ENCODE measurements at places on chromosomes 6 and 20.

DNA sequence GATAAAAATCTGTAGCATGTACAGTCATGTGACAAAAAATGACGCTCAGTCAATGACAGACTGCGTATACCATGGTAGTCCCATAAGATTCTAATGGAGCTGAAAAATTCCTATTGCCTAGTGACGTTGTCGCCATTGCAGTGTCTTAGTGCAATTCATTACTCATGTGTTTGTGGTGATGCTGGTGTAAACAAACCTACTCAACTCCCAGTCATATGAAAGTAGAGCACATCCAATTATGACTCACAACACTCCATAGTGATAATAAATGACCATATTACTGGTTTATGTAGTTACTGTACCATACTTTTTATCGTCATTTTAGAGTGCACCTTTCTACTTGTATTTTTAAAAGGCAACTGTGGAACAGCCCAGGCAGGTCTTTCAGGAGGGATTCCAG lies 45.0 kb downstream of the TFAP2A start:
- DNase-seq: no peak

DNA sequence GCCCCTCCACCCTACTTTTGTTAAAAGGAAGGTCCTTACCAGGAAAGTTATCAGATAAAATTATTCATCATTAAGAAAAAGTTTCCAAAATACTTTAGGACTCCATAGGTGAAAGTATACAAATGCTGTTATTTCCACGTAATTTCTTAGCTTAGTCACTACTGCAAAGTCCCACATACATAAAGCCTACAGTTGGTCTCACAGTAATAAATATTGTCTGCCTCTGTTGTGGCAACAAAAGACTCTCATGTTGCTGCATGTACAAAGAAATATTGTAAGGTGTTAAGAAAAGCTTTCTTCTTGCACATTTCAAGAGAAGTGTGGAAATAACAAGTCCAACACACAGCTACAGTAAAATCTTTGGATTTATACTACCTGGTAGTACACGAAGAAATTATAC lies 102.4 kb upstream of the DST start:
- DNase-seq: no peak

DNA sequence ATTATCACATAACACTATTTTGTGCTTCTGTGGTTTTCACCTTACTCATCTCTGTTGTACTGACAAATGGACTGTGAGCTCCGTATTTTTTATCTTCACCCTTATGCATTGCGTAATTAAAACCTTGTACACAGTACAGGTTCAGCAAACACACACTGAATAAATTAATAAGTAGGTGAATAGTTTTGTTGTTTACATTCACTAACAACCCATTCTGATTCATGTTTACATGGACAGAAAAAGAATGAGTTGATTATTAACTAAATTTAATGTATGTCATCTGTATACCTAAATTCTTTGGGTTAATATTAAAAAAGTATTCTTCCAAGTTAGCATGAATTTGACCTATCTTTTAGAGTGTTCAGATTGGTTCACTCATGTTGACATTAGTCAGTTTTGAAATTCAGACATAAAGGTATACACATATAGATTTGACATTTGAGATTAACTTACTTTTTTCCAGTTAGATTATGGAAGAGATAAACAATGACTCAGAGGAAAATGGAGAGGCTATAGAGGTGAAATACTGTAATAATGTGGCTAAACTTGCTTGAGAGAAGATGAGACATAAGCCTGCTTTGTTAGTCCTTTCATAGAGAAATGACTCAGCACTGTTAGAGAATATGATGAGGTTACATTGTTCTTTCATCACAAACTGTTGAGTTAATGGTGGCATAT lies 541.7 kb upstream of the FLRT3 start:
- no peak for DNase-seq

- DNase-seq: no peak
Measured at GRCh38 chr20:31842471-31843157, 2.8 kb downstream of the FOXS1 start.

DNA sequence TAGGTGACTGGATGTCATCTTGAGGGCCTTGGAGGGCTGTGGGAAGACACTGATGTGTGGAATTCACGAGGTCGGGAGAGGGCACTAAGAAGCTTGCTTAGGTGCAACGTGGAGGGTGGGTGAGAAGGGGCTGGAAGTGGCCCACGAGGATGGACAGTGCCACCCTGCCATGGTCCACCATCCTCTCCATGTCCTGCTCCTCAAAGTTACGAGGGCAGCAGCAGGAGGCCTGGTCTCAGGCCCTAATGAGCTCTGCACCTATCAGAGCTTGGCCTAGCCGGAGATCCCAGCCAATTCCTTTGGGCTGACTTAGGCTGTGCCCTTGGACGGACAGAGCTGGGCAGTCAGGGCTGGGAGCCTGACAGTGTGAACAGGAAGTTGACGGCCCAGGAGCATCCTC lies 27.8 kb upstream of the SCRT2 start:
- DNase-seq: no peak

DNA sequence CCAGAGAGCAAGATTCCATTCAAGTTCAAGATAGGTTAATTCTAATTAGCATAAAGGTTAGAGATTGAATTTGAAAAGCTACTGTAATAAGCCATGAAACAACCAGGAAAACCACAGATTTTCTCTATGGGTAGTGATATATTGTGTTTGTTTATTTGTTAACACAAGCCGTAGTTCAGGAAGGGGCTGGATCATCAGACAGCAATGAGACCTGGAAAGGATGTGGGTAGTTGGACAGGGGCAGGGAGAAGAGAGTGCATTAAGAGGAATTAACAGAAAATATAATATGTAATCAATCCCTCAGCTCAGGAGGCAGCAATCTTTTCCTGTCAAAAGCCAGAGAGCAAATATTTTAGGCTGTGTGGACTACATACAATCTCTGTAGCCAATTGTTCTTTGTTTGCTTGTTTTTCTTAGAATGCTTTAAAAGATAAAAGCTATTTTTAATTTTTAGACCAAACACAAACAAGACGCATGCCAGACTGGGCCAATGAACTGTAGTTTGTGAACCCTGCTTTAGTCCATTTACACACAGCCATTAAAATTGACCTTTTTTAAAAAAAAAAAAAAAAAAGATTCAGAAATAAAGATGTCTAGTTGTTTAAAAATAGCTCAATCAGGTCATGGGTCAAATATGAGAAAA lies 398.7 kb upstream of the MARCKS start:
- DNase-seq: no peak

GRCh38 chr20:50992733-50993457 lies 30.0 kb downstream of the KCNG1 start:
- peak; percentile 66 for DNase-seq

DNA sequence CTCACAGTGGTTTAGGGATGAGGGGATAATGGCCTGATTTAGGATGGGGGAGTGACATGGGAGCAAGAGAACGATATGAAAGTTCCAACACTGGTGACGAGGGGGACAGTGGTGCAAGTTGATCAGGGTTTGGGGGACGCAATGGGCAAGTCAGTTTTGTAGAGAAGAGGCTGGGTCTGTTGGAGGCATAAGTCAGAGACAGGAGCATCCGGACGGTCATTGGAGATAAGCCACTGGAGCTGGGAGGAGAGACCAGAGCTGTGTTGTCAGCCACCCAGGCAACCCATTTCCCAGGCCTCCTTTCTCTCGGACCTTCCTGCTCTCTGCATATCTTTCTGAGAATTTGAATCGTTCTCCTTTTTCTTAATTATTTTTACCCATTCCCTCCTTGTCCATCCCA lies 9.5 kb downstream of the DNPH1 start:
- no peak for DNase-seq

DNA sequence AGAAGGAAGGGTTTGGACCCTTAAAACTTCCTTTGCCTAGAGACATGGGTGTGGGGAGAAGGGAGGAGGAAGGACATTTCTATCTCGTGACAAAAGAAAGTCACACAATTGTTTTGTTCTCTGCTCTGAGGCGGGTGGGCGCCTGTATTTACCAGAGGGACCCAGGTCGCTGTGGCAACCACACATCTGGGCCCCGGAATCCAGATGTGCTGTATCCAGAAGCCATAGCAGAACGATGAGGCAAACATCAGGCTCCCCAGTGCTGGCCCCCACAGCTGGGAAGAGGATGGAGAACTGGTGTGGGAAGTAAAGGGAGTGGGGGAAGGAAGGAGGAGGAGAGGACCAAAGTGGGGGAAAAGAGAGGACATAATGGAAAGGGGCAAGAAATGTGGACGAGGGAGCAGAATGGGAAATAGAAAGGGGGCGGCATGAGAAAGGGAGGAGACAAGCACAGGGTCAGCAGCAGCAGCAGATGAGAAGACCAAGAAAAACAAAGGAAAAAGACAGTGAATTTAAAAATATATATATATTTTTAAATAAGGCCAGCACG lies 3.4 kb upstream of the TNXB start:
- no peak for DNase-seq

GRCh38 chr6:33091957-33092356 lies 16.2 kb downstream of the HLA-DPB1 start:
- DNase-seq: peak; percentile 39

DNA sequence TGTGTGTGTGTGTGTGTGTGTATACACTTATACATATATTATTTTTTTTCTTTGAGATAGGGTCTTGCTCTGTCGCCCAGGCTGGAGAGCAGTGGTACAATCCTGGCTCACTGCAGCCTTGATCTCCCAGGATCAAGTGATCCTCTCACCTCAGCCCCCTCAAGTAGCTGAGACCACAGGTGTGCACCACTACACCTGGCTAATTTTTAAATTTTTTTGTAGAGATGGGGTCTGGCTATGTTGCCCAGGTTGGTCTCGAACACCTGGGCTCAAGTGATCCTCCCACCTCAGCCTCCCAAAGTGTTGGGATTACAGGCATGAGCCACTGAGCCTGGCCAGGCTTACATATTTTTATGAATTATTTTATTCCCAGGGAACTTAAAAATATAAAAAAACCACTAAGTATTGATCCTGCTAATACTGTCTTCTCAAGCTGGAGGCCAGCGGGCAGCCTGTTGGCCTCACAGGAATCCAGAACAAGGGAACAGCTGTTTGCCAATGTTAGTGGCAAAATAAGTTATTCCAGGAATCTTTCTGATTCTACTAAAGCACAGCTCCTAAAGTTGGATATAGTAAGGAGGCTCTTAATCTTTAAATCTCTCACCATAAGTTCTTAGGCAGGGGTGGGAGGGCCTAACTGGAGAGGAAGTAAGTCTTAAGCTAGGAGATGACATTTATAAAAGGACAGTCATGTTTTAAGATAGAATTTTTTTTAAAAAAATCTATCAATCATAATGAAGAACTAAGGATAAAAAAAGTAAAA lies 135.5 kb upstream of the NUP153 start:
- DNase-seq: no peak

GRCh38 chr20:13461849-13462458 lies 176.8 kb downstream of the TASP1 start:
- DNase-seq: no peak

- no peak for DNase-seq
Measured at GRCh38 chr6:158624684-158625682, 19.6 kb downstream of the DYNLT1 start.

DNA sequence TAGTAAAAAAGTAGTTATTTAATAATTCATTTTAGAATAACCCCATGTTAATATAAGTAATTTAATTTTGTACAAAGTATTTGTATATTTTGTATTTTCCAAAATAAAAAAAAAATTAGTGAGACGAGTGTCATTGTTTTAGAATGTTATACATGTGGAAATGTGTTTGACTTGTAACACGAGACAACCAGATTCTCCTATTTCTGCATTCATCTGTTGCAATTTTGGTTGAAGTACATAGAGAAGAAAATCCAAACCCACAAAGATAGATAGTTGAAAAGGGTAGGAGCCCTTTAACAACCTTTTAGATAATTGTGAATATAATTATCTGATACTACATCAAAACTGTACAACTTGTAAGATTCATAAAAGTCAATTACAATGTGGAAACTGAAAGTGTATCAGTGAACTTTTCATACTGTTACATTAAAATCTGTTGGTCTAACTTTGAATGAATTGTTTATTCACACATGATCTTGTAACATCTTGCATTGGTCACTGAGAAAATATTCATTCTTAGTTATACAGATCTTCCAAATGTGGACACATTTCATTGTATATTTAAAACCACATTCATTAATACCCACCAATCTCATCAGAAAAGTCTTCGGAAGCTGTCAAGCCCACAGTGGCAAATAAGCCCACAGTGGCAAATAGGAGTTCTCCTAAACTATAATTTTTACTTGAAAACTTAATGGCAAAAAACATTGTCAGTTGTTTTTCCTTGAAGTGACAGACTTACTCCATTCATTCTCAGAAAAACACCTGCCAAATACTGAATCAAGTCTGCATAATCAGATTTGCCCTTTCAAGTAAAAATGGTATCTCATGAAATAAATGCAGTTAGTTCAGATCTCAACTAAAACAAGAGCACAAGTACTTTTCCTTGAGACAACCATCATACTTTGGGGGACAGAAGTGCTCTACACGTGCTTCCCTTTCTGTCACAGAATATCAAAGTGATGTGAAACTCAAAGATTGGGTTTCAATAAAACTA lies 52.8 kb downstream of the FKBP5 start:
- no peak for DNase-seq

DNA sequence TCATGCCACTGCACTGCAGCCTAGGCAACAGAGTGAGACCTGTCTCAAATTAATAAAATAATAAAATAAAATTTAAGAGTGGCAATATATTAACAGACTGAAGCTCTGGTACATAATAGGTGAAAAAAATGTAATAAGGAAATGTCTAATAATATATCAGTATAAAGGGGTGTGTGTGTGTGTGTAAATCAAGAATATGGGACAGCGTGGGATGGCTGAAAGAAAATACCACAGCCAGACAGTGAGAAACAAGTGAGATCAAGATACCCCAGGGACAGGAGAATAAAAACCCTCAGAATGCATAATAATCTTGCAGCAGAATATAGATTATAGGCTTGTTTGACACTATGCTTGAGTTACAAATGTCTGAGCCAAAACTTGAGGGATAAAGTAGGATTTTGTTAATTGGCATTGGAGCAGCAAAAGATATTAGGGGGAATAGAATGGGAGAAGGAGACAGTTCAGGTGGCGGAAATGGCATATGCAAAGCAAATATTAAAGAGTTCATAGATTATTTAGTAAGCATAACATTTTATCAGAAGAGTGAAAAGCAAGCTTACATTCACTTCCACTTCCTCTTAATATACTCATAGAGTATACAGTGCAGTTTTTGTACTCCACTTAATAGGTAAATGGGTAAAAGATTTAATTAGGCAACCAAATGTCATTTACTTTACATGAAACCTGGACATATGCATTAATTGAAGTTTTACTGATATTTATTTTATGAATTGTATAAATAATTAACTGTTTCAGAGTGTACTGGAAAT lies 398.5 kb upstream of the GJE1 start:
- DNase-seq: no peak

- no peak for DNase-seq
Measured at GRCh38 chr6:108323710-108324466, 29.0 kb downstream of the AFG1L start.

GRCh38 chr6:116136933-116137340 lies 11.0 kb upstream of the COL10A1 start:
- DNase-seq: no peak

- no peak for DNase-seq
Measured at GRCh38 chr6:105616521-105616920, 213.6 kb upstream of the PREP start.

Data from CD4-positive, CD25-positive, alpha-beta regulatory T cell (primary cell).